ENCODE measurements at places on chromosomes 4 and X. TPM values are rescaled to one million over a fixed set of nuclear protein-coding genes. Genes with fewer than 3 reads are reported as not detected.

CTAG1A gene
- total RNA-seq = not detected

GAGE12C gene
- total RNA-seq = not detected

VCX2 gene
- total RNA-seq = not detected

XAGE1A gene
- not detected for total RNA-seq

AMBN gene
- not detected for total RNA-seq

RGN gene
- total RNA-seq = 0.35 TPM

CLDN22 gene
- not detected for total RNA-seq

SAGE1 gene
- total RNA-seq = not detected
